ENCODE measurements at places on chromosomes 1 and 21.

DNA sequence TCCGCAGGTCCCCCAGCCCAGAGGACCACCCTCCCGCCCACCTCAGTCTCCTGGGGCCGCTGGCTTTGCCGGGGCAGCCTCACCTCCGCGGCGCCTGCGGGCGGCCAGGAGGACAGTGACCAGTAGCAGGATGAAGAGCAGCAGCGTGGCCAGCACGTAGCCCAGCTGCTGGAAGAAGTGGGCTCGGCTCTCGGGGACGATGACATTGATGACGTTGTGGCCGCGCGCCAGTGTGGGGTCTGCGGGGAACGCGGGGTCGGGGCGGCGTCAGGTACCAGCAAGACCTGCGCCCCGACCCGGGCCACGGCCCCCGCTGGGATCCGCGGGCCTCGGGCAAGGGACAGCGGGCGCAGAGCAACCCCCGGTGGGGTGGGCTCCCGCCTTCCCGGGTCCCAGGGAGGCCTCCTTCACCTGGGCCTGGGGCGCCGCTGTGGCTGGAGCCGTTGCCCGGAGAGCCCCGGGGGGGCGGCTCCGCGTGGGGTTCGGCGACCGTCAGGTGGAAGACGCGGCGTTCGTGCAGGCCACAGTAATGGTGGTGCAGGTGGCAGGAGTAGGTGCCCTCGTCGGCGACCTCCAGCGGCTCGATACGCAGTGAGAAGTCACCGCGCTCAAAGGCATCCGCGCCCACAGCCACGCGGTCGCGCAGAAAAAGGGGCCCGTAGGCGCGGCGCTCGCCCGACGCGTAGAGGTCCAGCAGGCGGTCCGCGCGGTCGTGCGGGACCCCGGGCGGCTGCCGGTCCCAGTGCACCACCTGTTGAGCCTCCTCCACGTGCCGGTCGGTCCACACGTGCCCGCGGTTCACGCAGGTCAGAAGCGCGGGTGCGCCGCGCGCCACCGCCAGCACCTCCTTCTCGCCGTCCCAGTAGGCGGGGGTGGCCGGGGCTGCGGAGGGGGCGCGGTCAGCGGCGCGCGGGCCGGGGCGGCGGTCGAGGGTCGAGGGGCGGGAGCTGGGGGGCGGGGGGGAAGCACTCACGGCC lies 3.8 kb downstream of the MXRA8 start:
- DNase-seq = no peak

- DNase-seq = no peak
These were observed 4.5 kb upstream of the LCE1F start for GRCh38 chr1:152770411-152770810.

DNA sequence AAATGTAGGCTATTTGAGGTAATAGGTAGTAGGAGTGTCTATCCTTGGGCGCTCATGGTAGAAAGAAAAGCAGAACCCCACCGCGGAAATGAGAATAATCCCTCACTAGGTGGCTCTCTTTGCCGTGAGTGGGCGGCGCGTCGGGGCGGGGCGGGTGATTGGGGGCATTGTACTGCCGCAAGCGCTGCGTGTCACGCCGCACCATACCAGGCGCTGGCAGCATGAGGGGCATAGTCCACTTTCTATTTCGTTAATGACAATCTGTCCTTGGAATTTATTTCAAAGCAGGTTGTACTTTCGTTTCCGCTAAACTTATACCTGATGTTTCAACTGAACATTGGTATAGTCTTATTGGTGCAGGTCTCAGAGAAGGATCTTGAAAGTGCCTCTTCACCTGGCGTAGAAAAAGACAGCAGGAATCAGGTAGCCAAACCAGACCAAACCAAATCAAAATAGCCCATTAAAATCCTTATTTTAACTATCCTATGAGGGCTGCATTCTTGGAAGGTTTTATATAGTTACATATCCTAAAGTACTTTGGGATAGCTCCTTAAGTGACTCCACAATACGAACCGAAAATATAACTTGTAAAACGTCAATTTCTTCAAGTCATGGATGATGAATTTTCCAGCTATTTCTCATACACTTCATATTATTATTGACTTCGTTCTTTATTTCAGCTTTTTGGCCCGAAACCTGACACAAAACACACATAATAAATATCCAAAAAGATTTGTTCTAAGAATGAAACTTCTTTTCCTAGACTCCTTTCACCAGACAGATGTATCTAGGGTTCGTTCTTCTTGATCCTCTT lies 1.9 kb upstream of the SMG7 start:
- DNase-seq = peak; percentile 60

DNA sequence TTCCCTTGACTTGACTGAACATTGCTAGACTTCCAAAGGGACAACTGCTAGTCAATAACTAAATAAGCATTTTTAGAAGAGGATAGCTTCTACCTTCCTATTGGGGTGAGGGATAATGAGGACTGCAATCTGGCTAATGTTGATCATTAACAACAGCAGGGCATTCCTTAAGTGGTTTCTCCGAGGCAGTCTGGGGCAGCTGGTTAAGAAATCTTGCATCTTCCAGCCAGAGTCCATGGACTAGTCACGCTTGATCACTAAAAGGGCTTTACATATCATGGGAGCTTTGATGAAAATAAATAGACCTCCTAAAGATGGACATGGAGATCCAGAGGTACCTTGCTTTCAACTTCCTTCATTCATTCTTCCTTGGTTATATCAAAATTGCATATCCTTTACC lies 329.4 kb upstream of the ESRRG start:
- no peak for DNase-seq

DNA sequence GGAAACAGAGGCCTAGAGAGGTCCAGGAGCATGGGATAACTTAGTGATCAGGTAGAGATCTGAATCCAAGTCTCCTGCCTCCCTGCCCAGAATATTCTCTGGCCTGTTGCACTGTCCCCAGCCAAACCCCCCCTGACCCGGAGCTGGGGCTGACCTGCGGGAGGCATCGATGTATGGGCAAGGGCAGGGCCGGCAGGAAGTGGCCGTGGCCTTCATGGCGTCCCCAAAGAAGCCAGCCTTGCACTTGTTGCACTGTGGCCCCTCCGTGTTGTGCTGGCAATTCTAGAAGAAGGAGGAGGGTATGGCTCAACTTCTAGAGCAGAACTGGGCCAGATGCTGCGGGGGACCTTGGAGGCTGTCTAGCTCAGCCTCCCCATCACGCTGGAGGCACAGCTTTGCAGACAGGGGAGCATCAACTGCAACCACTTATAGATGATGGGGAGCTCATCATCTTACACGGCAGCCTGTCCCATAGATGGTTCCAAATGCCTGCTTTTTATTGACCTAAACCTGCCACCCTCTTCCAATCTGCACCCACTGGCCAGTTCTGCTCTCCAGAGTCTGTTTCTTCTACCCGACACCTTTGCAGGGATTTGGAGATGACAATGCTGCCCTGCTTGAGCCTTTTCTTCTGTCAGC lies 58.2 kb downstream of the HSPG2 start:
- DNase-seq = no peak

DNA sequence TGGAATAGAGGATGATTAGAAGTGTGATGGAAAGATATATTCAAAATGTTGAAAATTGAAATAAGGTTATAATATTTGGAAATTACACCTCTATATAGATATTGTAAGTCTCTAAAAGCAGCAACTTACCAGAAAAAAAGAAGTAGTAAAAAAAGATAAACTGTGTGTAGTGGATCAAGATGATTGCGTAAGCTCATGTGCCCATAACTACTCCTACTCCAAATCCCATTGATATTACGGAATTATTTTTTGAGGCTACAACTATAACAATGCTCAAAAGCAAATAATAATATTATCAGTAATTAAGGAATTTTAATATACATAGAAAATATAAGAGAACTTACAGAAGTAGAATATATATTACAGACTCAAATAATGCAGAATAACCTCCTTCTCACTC lies 33.6 kb downstream of the CATSPERE start:
- no peak for DNase-seq

GRCh38 chr1:86104606-86105532 lies 51.7 kb downstream of the COL24A1 start:
- no peak for DNase-seq

DNA sequence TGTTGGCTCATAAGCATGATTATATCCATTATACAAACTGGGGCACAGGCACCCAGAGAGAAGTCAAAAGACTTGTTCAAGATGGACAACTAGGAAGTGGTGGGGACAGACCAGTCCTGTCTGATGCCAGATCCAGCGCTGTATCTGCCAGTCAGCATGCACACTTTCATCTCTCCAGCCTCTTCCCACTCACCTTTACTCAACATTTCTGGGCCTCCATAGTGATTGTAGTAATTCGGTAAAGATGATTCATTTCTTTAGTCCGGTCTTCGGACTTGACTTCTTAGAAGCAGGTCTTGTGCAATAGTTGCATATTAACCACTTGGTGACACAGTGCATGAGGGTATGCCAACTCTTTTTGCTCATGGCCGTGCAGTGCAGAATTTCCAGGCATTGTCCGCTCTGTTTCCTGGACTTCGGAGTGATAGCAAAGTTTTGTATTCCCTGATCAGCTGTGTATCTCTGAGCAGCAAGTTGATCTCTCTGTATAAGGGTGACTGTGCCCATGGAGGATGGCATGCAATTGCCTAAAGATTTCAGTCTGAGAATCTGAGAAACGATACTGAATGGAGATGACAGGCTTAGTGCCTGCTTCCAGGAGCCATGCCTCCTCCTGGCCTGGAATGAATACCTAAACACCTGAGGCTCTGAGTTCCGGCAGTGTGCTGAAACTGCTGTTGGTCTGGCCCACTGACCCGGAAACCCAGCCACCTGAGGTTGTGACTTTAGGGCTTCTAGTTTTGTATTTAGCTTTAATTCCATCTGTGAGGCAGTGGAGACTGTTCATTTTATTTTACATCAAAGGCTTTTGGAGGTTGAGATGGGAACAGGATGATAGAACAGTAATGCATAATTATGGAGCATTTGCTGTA lies 39.0 kb downstream of the GALNT2 start:
- DNase-seq = peak; percentile 57

- DNase-seq = no peak
These were observed 3.4 kb downstream of the MEF2D start for GRCh38 chr1:156497078-156497742.

DNA sequence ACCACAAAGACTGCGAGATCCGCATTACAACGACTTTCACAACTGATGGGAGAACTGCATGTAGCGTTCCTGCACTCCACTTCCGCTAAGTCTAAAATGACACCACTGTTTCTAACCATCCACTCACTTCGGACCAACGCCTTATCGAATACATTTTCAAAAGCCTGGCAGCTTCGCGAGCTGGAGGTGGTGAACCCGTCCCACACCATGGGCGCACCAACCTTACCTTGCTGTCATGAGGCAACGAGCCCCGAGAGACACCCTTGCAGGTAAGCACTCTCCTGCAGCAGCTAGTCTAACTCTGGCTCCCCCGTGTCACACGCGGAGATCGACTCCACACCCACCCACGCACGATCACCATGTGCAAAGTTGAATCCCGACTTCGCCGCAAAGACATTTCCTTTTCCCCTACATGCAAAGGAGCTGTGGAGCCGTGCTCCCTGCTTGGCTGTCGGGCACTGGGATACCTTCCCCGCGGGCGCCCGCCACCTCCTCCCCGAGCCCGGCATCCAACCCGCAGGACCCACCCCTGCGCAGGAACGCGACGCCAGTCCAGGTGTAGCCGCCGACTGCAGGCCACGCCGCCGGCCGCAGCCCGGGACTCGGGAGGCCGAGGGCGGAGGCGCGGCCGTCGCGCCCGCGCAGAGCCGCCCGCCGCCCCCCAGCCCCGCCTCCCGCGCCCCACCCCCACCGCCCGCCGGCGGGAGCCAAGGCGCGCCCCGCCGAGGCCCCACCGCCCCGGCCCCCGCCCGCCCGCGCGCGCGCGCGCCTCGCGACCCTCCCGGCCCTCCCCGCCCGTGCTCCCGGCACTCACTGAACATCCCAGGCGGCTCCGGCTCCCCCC lies 629 bp downstream of the TAF5L start:
- DNase-seq = peak; percentile 27

DNA sequence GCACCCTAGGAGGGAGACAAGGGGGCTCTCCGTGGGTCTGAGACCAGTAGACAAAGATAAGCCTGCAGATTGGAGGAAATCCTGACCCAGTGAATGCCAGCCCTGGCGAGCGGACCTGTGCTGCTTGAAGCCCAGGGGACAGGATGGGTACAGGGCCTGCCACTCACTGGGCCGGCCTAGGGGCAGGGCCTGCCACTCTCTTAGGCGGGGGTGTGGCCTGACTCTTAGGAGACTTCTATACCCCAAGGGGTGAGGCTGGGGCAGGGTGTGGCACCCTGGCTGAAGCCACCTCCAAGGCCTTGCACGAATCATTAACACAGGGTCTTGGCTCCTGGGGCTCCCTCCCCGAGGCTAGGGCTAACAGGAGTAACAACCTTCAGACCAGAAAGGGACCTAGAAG lies 30.7 kb downstream of the TRIM62 start:
- no peak for DNase-seq

DNA sequence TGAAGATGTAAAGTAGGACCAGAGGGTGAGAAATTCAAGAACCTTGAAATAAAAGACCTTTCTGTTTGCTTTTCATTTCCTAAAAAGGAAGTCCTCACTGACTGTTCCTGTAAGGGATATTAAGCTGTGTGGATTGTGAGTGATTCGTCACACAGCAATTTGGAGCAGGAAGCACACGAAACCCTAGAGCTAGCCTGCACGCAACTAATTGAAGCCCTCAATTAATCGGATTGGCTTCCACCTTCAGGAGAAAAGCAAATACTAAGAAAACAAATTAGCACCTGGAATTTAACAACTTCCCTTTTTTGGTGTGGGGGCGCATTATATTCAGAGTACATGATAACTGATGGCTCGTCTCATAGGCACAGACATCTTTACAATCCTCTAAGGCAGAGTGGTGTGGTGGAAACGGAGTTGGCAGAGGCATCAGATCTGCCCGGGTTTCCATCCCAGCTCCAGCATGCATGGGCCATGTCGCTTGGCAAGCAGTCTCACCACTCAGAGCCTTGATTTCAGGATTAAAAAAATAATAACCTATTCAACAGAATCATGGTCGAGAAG lies 95.2 kb downstream of the KCNJ15 start:
- DNase-seq = peak; percentile 72

DNA sequence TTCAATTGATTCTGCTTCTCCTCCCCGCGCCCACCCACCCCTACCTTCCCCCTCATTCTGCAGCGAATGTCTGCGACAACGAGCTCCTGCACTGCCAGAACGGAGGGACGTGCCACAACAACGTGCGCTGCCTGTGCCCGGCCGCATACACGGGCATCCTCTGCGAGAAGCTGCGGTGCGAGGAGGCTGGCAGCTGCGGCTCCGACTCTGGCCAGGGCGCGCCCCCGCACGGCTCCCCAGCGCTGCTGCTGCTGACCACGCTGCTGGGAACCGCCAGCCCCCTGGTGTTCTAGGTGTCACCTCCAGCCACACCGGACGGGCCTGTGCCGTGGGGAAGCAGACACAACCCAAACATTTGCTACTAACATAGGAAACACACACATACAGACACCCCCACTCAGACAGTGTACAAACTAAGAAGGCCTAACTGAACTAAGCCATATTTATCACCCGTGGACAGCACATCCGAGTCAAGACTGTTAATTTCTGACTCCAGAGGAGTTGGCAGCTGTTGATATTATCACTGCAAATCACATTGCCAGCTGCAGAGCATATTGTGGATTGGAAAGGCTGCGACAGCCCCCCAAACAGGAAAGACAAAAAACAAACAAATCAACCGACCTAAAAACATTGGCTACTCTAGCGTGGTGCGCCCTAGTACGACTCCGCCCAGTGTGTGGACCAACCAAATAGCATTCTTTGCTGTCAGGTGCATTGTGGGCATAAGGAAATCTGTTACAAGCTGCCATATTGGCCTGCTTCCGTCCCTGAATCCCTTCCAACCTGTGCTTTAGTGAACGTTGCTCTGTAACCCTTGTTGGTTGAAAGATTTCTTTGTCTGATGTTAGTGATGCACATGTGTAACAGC lies 339.9 kb downstream of the NTNG1 start:
- DNase-seq = no peak

GRCh38 chr1:165905853-165906252 lies 78.4 kb downstream of the UCK2 start:
- DNase-seq = no peak

GRCh38 chr1:231636157-231636556 lies 9.6 kb downstream of the DISC1 start:
- DNase-seq = peak; percentile 74

Data from brain microvascular endothelial cell (primary cell).